Cardiac muscle cell (in vitro differentiated cells and primary cell): ENCODE measurements at places on chromosomes 4 and X. TPM values are rescaled to one million over a fixed set of nuclear protein-coding genes. Genes with fewer than 3 reads are reported as not detected.

DNA sequence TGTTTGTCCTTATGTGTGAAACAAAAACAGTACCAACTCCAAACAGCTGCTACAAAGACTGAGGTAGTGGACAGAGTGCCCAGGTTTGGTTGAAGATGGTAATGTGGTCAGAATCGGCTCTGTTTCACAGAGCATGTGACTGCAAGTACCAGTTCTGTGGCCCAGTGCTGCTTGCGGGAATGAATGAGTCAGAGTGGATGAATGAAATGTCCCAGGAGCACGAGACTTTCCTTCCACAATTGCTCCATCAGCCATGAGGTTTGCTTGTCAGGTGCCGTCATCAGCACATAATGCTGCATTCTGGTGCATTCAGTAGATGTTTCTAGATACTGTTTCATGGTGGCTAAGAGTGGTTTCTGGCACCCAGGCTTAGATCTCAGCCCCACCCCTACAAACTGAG is 84.2 kb downstream of the GPR143 start:
- H3K4me3 ChIP-seq = no peak overlapping the region
- H3K36me3 ChIP-seq = peaks cover 12% of the 10 kb centered on the region
- DNase-seq = peak; percentile 42
- H3K27ac ChIP-seq = no peak overlapping the region

DNA sequence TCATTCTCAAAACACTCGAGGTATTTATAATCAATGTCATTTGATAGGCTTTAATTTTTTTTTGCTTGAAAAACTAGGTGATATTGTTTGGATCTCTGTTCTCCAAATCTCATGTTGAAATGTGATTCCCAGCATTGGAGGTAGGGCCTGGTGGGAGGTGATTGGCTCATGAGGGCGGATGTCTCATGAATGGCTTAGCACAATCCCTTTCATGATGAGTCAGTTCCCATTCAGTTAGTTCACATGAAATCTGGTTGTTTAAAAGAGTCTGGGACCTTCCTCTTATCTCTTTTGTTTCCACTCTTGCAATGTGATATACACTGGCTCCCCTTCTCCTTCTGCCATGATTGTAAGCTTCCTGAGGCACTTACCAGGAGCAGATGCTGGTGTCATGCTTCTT is 638.7 kb downstream of the DMD start:
- H3K27ac ChIP-seq = no peak overlapping the region
- no peaks in the 10 kb centered on the region for H3K36me3 ChIP-seq

DNA sequence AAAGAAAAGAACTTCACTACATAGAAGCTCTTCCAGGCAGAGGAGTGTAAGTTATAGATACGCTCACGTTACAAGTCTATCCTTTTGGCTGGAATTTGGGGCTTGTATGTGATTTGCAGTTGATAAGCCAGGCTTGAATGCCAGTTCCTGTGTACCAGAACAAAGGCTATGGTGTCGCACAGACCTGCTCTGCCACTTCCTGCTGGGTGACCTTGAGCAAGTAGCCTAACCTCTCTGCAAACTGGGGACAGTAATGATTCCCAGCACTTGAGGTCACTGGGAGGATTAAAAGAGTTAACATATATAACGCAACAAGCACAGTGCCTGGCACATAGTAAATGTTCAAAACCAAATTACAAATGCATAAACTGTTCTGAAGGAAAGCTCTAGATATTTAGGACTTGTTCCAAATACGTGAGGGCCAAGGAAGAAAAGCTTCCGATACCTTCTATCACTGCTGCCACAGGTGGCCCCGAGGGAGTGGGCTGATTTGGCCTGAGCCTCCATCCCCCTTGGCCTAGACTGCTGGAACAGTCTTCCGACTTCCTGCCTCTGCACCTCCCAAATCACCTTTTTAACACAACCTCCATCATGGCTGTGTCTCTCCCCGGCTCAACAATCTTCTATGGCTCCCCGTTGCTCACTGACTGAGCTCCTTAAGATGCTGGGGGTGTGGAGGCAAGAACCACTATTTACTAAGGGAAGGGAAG is 1.3 kb upstream of the SOWAHD start:
- H3K4me1 ChIP-seq = no peaks in the 10 kb centered on the region
- H3K36me3 ChIP-seq = no peaks in the 10 kb centered on the region
- no peak for DNase-seq
- no peak overlapping the region for H3K27ac ChIP-seq
- no peak overlapping the region for H3K4me3 ChIP-seq

DNA sequence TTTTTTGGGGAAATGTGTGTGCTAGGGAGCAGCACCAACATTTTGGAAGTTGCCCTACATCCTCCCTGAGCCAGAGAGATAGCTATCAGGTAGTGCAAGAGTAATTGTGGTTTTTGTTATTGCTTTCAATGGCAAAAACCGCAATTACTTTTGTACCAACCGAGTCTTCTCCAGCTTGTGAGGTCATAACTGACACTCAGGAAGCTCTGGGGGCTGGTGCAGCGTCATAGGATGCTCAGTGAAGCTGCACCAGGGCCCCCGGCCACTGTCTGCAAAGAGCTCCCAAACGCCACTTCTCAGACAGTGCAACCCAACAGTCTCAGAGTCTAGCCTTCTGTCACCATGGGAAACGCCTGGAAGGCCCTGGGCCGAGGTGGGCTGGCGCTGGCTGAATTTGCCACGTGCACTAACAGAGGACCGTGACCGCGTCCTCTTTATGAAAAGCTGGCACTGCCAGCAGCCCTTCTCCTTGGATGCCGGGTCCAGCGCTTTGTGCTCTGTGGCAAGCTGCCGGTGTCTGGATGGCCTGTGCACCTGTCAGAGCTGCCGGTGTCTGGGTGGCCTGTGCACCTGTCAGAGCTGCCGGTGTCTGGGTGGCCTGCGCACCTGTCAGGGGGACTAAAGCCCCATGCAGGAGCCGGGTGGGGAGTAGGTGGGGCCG is 19.4 kb downstream of the SH3TC1 start:
- no peaks in the 10 kb centered on the region for H3K4me1 ChIP-seq
- no peaks in the 10 kb centered on the region for H3K27me3 ChIP-seq
- no peak overlapping the region for H3K4me3 ChIP-seq
- DNase-seq = no peak

DNA sequence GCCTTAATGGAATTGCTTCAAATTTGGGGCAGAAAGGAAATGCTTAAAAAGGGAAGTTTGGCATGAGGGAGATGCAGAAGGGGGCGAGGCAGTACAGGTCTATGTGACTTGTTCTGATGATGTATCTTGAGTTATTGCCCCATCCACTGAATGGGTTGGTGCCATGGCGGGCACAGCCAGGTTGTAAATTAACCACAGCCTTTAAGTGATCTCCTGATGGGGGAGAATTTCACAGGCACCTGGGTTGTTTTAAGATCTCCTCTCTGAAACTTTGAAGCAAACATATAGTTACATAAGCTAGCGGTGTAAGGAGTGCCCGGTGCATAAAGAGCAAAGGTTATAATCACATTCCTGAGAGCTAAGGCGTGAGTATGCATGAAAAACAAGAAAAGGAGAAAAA is 37.0 kb downstream of the NPY5R start:
- no peak for DNase-seq
- no peak overlapping the region for H3K4me3 ChIP-seq
- H3K27me3 ChIP-seq = no peaks in the 10 kb centered on the region
- no peaks in the 10 kb centered on the region for H3K36me3 ChIP-seq
- no peak overlapping the region for H3K27ac ChIP-seq

- no peaks in the 10 kb centered on the region for H3K36me3 ChIP-seq
- H3K27me3 ChIP-seq = no peaks in the 10 kb centered on the region
- no peaks in the 10 kb centered on the region for H3K4me1 ChIP-seq
- peak; percentile 59 for DNase-seq
- H3K4me3 ChIP-seq = no peak overlapping the region
- no peak overlapping the region for H3K27ac ChIP-seq
Observed at GRCh38 chrX:151082077-151082948, 94.1 kb upstream of the GPR50 start.

The CT45A5 gene
- not detected in 2 replicates for total RNA-seq

The SPIN2A gene
- 0.51 and 1.3 TPM in 2 replicates for total RNA-seq

The MGAT4D gene
- total RNA-seq = not detected in 2 replicates
